ENCODE measurements at places on chromosomes 2 and 18. TPM values are rescaled to one million over a fixed set of nuclear protein-coding genes. Genes with fewer than 3 reads are reported as not detected.
A peak's percentile ranks its signal among the peaks of the same experiment; 100 is the strongest.

Gene CRYGD
- not detected for total RNA-seq

Gene ZNF804A
- 3.6 TPM for total RNA-seq

Gene DQX1
- total RNA-seq: 14.0 TPM

Gene MAP3K19
- not detected for total RNA-seq

Gene OTOS
- not detected for total RNA-seq

GRCh38 chr2:236449167-236449761 lies 120.4 kb upstream of the ACKR3 start:
- H3K4me3 ChIP-seq: no peak overlapping the region
- no peaks in the 10 kb centered on the region for H3K36me3 ChIP-seq
- DNase-seq: no peak
- no peak overlapping the region for H3K27ac ChIP-seq
- no peaks in the 10 kb centered on the region for H3K27me3 ChIP-seq

DNA sequence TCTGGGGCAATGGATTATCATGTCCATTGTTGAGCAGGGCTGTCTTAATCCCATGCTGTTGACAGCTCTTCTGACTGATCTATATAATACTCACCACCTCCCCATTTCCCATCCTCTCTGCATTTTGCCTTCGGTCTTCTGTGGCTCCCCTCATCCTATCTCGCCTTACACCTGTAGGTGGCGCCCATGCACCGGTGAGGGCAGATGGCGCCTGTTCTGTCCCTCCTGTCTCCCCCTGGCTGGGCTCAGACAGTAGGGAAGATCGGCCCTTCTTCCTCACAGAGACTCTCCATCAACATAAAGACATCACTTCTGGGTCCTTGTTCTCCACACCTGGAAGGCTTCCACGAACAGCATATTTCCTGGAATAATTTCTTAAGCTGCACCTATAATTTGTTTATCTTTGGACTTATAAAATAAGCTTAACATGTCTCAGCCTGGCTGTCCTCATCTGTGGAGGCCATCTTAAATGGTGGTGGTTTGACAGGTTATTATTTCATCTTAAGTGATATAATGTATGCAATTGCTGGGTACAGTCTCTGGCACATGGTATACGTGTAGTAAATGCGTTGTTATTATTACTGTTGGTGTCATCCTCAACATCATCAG lies 10.9 kb upstream of the CDH20 start:
- H3K36me3 ChIP-seq: no peaks in the 10 kb centered on the region
- H3K27ac ChIP-seq: no peak overlapping the region
- peak; percentile 79 for DNase-seq
- H3K4me3 ChIP-seq: no peak overlapping the region

GRCh38 chr2:95048825-95049682 lies 23.5 kb downstream of the MAL start:
- H3K36me3 ChIP-seq: no peaks in the 10 kb centered on the region
- H3K4me1 ChIP-seq: no peaks in the 10 kb centered on the region
- no peak overlapping the region for H3K27ac ChIP-seq
- H3K27me3 ChIP-seq: no peaks in the 10 kb centered on the region

DNA sequence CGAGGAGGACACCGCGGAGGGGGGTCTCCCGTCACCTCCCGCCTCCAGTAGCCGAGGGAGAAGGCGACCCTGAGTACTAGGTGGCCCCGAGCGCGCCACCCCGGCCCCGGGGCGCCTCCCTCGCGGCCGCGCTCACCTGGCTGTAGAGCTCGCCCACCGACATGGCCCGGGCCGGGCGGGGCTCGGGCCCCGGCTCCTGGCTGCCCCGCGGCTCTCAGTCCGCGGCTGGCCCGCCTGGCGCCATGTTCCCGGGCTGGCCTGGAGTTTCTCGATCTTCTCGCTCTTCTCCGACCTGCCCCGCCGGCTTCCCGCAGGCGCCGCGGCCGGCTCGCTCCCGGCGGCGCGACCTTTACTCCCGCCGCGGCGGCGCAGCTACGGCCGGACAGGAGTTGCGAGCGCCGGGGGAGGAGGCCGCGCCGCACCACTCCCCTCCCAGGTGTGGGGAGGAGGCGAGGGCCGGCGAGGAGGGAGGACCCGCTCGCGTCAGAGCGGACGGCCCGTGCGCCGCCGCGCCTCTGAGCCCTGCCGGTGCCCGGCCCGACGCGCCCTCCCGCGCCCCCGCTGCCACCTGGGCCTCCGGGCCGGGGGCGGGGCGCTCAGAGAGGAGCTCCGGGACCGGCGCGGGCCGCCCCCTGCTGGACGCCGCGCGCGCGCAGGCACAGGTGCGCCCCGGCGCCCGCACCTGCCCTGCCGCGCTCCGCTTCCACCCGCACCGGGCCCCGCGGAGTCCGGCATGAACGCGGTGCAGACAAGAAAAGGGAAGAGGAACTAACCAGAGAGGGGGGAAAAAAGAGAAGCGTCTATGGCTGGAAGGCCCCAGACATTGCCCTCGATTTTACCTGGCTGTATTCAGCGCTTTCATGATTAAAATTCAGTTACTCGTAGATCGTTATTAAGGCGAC lies at the start of gene MYO5B:
MYO5B (minus strand) TSS at position 517 of the 902 bp plus-strand sequence; CDS start at position 163, 354 bp downstream.
- no peaks in the 10 kb centered on the region for H3K27me3 ChIP-seq
- peak; percentile 33 for DNase-seq
- no peak within 1 kb of the TSS for H3K27ac ChIP-seq
- H3K36me3 ChIP-seq: no peaks in the 10 kb centered on the region

GRCh38 chr2:190889175-190889943 lies 8.7 kb downstream of the GLS start:
- no peaks in the 10 kb centered on the region for H3K27me3 ChIP-seq
- no peaks in the 10 kb centered on the region for H3K36me3 ChIP-seq
- peaks cover 3% of the 10 kb centered on the region for H3K4me1 ChIP-seq
- no peak overlapping the region for H3K27ac ChIP-seq

DNA sequence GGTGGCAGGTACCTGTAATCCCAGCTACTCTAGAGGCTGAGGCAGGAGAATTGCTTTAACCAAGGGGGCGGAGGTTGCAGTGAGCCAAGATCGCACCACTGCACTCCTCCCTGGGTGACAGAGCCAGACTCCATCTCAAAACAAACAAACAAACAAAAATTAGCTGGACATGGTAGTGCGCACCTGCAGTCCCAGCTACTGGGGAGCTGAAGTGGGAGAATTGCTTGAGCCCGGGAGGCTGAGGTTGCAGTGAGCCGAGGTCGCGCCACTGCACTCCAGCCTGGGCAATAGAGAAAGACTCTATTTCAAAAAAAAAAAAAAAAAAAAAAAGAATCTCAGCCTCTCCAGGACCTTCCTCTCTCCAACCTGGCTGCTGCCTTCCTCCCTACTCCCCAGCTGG lies 20.1 kb downstream of the SRSF7 start:
- H3K27ac ChIP-seq: no peak overlapping the region
- no peak for DNase-seq
- H3K36me3 ChIP-seq: no peaks in the 10 kb centered on the region
- H3K4me1 ChIP-seq: peaks cover 16% of the 10 kb centered on the region
- no peaks in the 10 kb centered on the region for H3K27me3 ChIP-seq

DNA sequence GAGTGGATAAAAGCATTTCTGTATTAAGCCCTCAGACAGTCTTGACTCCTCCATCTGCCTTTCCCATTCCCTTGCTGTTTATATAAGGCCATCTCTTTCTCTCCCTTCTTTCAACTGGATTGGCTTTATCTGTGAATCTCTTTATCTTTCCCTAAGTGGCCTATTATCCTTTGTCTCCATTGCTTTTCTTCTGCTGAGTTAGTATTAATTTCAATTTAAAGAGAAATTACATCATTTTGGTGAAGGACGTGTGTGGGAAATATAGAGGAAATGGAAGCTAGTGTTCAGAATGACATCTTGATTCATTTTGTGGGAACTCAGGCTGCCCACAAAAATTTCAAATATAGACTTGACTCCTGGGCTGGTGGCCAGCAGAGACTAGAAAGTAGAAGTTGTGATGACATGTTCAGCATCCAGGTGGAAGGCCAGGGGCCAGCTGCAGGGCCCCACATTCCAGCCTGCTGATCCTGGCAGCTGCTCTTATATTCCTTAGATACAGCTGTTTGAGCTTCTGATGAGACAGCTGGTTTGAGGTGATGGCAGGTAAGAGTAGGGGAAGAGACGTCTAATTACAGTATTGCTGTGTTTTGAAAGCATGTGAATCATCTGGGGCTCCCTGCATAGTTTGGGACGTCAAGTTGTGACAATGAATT lies 52.3 kb downstream of the DIS3L2 start:
- no peak for DNase-seq
- H3K4me3 ChIP-seq: no peak overlapping the region
- no peaks in the 10 kb centered on the region for H3K27me3 ChIP-seq
- no peaks in the 10 kb centered on the region for H3K4me1 ChIP-seq

- no peaks in the 10 kb centered on the region for H3K27me3 ChIP-seq
- DNase-seq: no peak
- H3K4me3 ChIP-seq: no peak overlapping the region
- no peaks in the 10 kb centered on the region for H3K4me1 ChIP-seq
Observed at GRCh38 chr2:209661286-209661894, 110.2 kb upstream of the UNC80 start.

DNA sequence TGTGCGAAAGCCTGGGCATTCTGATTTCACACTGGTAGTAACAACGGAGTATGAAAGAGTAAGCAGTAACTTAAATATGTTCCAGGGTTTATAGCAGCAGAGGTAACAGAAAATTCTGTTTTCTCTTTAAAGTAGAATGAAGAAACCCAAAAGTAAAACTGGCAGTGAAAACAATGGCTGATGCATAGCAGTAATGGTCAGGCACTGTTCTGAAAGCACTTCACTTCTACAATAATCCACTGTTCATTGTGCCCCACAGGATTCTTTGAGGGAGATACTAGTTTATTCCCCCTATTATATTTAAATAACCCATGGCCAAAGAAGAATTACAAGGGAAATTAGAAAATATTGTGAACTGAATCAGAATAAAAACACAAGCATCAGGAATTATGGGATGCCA lies 9.3 kb upstream of the DNAJC10 start:
- no peak overlapping the region for H3K27ac ChIP-seq
- H3K4me1 ChIP-seq: no peaks in the 10 kb centered on the region
- H3K27me3 ChIP-seq: no peaks in the 10 kb centered on the region
- no peaks in the 10 kb centered on the region for H3K36me3 ChIP-seq

- DNase-seq: no peak
- no peaks in the 10 kb centered on the region for H3K4me1 ChIP-seq
- H3K36me3 ChIP-seq: no peaks in the 10 kb centered on the region
- no peaks in the 10 kb centered on the region for H3K27me3 ChIP-seq
- no peak overlapping the region for H3K27ac ChIP-seq
Observed at GRCh38 chr2:11550302-11550701, 16.5 kb downstream of the GREB1 start.

- H3K27me3 ChIP-seq: no peaks in the 10 kb centered on the region
- H3K4me3 ChIP-seq: no peak overlapping the region
- no peaks in the 10 kb centered on the region for H3K36me3 ChIP-seq
- H3K27ac ChIP-seq: no peak overlapping the region
Observed at GRCh38 chr2:236974148-236974547, 111.5 kb upstream of the COPS8 start.

GRCh38 chr2:165238295-165238694 lies 919 bp upstream of the SCN2A start:
- H3K27me3 ChIP-seq: no peaks in the 10 kb centered on the region
- no peaks in the 10 kb centered on the region for H3K36me3 ChIP-seq
- no peak overlapping the region for H3K4me3 ChIP-seq
- no peak overlapping the region for H3K27ac ChIP-seq
